Pancreas (tissue), 10 donors: ENCODE measurements at places on chromosomes 7 and 10. TPM values are rescaled to one million over a fixed set of nuclear protein-coding genes. Genes with fewer than 3 reads are reported as not detected.
A peak's percentile ranks its signal among the peaks of the same experiment; 100 is the strongest.

The GSDME gene
- total RNA-seq = 1.5 TPM

The TMEM236 gene
- total RNA-seq = 0.84 TPM

- DNase-seq = no peak
- H3K27ac ChIP-seq = no peak overlapping the region
- H3K4me1 ChIP-seq = peaks cover 38% of the 10 kb centered on the region
- H3K4me3 ChIP-seq = no peak overlapping the region
- H3K36me3 ChIP-seq = no peaks in the 10 kb centered on the region
- H3K27me3 ChIP-seq = no peaks in the 10 kb centered on the region
Measured at GRCh38 chr10:79090134-79090803, 21.5 kb downstream of the ZMIZ1 start.

GRCh38 chr10:110324201-110324804, 19.6 kb upstream of the SMNDC1 start:
- no peak for DNase-seq
- no peaks in the 10 kb centered on the region for H3K4me1 ChIP-seq
- no peaks in the 10 kb centered on the region for H3K36me3 ChIP-seq

DNA sequence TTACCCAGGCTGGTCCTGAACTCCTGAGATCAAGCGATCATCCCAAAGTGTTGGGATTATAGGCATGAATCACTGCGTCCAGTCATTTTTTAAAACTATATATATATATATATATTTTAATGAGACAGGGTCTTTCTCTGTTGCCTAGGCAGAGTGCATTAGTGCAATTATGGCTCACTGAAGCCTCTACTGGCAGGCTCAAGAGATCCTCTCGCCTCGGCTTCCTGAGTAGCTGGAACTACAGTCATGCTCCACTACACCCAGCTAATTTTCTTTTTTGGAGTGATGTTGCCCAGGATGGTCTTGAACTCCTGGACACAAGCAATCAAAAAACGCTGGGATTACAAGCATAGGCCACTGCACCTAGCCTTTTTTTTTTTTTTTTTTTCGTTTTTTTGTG, 55.3 kb upstream of the KAT6B start:
- DNase-seq = no peak
- H3K4me1 ChIP-seq = no peaks in the 10 kb centered on the region
- no peak overlapping the region for H3K4me3 ChIP-seq

DNA sequence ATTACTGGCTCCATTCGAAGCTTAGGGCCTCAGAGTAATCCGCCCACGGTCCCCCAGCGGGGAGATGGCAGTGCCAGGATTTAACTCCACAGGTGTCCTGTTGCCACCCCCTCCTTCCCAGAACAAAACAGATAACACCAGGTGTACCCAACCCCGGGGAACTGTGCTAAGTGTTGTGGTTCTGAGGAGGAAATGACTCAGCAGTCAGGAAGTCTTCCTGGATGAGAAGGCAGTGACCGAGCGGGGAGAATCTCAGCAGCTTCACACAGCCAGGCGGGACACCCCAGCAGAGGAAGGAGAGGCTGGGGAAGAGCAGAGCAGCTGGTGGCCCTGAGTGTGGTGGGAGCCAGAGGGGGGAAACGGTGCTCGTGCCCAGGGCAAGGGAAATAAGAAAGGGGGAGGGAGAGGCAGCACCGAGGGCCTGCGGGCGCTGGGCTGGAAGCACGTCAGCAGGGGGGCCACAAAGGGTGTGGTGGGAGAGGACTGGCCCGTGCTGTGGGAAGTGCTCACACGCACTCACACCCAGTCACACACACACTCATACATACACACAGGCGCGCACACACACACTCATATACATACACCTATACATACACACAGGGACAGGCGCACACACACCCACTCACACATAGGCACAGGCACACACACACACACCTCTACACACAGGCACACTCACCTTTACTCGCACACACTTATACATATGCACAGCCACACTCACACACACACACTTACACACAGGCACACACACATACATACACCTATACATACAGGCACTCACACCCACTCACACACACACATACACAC, 59.8 kb upstream of the CHST15 start:
- no peaks in the 10 kb centered on the region for H3K36me3 ChIP-seq
- peak overlapping the region; percentile 30 for H3K27ac ChIP-seq
- peak; percentile 20 for DNase-seq
- H3K4me1 ChIP-seq = peaks cover 3% of the 10 kb centered on the region
- H3K27me3 ChIP-seq = no peaks in the 10 kb centered on the region
- H3K4me3 ChIP-seq = no peak overlapping the region

GRCh38 chr10:31197886-31198285, 121.1 kb upstream of the ZEB1 start:
- no peak overlapping the region for H3K27ac ChIP-seq
- DNase-seq = no peak
- H3K36me3 ChIP-seq = no peaks in the 10 kb centered on the region
